Cortex of kidney (tissue), 1 donor: ENCODE measurements at places on chromosomes 3 and 15.

DNA sequence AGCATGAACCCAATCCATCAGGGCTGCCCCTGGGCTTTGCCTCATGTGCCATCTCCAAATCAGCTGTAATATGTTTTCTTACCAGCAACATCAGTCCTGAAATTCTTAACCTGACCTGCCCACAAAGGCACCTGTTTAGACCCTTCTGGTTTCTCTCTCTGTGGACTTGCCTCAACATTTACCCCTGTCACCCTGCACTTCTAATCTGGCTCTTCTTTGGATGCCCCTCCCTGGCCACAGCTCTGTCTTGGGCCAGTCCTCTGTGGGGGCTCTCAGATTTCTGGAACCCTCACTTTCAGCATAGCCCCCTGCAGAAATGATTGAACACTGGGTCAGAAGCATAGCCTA is 168.7 kb upstream of the STAC start:
- no peak for DNase-seq

- no peak for DNase-seq
These were observed 120.2 kb downstream of the ITPR1 start for GRCh38 chr3:4613366-4613765.

- no peak for DNase-seq
These were observed 843 bp downstream of the CHRNA5 start for GRCh38 chr15:78565951-78566774.

- DNase-seq: no peak
These were observed 110.1 kb downstream of the POLR2M start for GRCh38 chr15:57816599-57816998.

- DNase-seq: no peak
These were observed 16.9 kb downstream of the TTBK2 start for GRCh38 chr15:42903388-42904324.

- DNase-seq: no peak
These were observed 9.9 kb downstream of the KY start for GRCh38 chr3:134640872-134641470.
